ENCODE measurements at places on chromosomes 2 and 18. TPM values are rescaled to one million over a fixed set of nuclear protein-coding genes. Genes with fewer than 3 reads are reported as not detected.

PIEZO2 gene
- 0.47 TPM for total RNA-seq

L3MBTL4 gene
- total RNA-seq = not detected

ERICH2 gene
- not detected for total RNA-seq

ACKR3 gene
- total RNA-seq = 15.4 TPM

PLGLB1 gene
- total RNA-seq = 0.48 TPM

FHOD3 gene
- 2.4 TPM for total RNA-seq

NR4A2 gene
- total RNA-seq = 3.0 TPM

MAP2 gene
- 1.4 TPM for total RNA-seq
